ENCODE measurements at places on chromosomes 11 and 22. TPM values are rescaled to one million over a fixed set of nuclear protein-coding genes. Genes with fewer than 3 reads are reported as not detected.

- peak; percentile 51 for DNase-seq
Observed at GRCh38 chr11:1047595-1048156, 11.2 kb upstream of the MUC6 start.

GRCh38 chr11:7612661-7613393 lies 60.5 kb downstream of the CYB5R2 start:
- no peak for DNase-seq

- DNase-seq, result no peak
Observed at GRCh38 chr11:104073950-104074705, 37.7 kb downstream of the DDI1 start.

DNA sequence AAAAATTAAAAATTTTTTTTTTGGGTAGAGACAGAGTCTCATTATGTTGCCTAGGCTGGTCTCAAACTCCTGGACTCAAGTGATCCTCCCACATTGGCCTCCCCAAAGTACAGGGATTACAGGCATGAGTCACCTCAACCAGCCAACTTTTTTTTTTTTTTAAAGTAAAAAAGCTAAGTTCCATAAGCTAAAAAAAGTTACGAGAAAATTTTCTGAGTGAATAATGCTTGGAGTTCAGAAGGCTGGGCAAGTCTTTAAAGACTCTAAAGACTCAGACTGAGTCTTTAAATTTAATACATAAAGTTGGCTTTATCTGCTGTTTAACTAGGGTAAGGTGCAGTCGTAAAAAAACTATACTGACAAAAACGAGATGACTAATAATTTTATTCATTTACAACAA lies 5.6 kb downstream of the DDX6 start:
- no peak for DNase-seq

Gene LDHAL6A
- not detected for total RNA-seq
